NT2/D1 (cell line): ENCODE measurements at places on chromosomes 7 and 10.

DNA sequence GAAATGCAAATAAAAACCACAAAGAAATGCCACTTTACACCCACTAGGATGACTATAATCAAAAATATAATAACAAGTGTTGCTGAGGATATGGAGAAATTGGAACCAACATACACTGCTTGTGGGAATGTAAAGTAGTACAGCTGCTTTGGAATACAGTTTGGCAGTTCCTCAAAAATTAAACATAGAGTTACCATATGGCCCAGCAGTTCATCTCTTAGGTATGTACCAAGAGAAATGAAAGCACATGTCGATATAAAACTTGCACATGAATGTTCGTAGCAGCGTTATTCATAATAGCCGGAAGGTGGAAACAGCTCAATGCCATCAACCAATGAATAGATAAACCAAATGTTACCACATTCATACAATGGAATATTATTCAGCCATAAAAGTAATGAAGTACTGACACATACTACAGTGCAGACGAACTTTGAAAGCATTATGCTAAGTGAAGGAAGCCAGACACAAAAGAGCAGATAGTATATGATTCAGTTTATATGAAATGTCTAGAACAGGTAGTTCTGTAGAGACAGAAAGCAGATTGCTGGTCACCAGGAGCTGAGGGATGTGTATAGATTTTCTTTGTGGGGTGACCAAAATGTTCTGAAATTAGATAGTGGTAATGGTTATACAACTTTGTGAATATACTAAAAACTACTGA lies 12.4 kb downstream of the BCAP29 start:
- no peak for DNase-seq

DNA sequence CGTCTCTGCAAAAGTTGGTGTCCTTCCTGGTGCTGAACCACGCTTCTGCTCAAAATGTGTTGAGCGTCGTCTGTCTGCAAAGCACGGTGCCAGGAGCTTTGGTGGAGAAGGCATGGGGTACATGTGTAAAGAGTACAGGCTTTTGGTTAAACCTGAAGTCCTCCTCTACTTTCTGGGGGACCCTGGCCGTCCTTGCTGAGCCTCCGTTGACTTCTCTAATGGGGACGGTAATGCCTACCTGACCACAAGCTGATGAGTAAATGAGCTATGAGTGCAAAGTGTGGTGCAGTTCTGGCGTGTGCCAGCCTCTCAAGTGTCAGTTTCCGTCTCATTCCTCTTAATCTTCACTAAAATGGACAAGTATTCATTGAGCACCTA lies 527 bp upstream of the HERPUD2 start:
- DNase-seq: no peak

DNA sequence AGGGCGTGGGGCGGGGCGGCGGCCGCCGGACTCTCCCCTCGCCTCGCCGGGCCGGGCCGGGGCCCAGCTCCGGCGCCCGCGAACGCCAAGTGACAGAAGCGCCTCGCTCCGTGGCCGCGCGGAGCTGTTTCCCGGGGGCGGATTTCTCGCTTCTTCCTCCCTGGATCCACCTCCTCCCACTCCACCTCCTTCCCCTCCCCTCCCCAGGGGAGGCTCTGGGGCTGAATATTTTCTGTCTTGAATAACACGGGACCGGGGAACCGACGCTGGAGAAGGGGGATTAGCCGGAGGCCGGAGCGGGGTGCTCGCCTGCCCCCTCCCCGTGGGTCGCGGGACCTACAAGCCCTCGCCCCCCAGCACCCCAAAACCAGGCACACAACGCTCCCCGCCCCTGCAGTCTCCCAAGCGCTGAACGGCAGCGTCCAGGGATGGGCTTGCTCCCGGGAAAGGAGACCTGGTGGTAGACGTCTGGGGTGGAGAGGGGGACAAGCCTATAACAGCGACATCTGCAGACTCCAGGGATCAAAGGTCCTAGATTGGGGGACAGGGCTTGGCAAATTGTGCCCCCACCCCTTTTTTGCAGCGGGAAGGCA lies at the start of gene ARHGAP21:
ARHGAP21 (minus strand) TSS at position 100 of the 593 bp plus-strand sequence. CDS start 1,988 bp downstream, outside the sequence.
- no peak for DNase-seq

DNA sequence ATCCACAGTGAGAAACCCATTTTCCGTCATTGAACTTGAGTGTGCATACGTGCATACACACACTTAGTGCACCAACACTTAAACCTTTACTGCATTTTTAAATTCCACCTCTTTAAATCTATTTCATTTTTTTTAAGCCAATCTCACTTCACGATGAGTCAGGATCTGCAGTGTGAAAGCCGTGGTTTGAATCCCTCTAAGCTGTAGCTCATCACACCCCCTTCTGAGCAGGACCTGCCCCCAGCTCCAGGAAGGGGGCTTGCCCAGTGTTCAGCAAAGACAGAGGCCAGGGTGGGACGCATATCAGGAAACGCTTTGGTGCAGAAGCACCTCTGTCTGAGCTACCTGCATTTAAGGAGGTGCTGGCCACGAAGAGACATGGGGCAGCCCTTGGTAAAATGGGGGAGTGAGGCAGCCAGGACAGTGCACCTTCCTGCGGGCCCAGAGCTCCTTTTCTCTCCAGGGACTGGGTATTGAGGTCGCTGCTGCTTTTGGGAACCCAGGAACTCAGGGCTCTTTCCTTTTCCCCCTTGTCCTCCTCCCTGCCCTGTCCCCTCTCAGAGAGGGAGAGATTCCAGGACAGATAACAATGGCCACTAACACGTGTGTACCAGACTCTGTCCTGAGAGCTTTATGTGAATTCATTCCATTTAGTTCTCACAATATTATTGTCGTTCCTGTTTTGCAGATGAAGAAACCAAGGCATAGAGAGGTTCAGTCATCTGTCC lies 21.7 kb downstream of the ZNF316 start:
- no peak for DNase-seq

- DNase-seq: no peak
Measured at GRCh38 chr10:69335063-69335587, 56.8 kb downstream of the HK1 start.

DNA sequence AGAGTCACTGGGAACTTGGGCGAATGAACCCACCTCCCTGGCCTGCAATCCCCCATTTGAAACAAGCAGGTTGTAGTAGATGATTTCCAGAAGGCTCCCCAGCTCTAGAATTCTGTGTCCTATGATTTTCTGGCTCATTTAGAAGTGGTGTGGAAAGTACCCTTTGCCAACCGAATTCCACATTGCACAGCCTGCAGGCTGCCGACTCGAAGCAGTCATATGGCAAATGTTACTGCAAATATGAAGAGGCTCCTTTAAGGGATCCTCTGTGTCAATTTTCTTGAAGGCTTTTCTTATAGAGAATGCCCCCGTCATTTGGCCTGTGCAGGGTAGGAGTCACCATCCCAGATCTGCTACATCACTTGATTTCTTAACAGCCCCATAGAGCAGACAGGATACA lies 5.6 kb downstream of the PODXL start:
- DNase-seq: no peak

DNA sequence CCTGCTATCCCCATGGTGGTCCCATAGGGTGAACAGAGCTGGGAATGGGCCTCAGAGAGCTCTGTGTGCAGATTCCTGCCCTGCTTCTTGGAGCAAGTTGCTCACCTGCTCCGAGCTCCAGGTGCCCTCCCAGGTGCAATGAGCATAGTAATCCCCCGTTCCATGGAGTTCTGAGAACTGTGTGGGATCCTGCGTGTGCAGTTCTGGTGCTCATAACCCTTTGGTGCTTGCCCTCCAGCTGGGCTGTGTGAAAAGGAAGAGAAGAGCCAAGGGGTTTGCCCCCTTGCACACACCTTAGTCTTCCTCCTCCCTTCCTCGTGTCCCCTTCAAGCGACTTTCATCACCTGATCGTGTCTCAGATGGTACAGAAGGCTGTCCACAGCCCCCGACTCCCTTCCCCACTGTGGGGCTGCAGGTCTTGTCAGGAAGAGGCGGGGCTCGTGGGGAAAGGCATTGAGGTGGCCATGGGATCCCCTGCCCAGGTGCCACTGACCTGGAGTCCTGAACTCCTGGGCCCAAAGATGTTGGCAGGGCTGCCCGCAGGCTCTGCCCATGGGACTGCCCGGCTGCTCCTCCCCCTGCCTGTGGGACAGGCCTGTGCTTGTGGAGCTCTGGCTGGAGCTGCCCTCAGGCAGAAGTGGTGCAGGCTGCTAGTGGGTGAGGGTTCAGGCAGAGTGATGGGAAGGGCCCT lies 21.9 kb upstream of the ZNF488 start:
- no peak for DNase-seq

DNA sequence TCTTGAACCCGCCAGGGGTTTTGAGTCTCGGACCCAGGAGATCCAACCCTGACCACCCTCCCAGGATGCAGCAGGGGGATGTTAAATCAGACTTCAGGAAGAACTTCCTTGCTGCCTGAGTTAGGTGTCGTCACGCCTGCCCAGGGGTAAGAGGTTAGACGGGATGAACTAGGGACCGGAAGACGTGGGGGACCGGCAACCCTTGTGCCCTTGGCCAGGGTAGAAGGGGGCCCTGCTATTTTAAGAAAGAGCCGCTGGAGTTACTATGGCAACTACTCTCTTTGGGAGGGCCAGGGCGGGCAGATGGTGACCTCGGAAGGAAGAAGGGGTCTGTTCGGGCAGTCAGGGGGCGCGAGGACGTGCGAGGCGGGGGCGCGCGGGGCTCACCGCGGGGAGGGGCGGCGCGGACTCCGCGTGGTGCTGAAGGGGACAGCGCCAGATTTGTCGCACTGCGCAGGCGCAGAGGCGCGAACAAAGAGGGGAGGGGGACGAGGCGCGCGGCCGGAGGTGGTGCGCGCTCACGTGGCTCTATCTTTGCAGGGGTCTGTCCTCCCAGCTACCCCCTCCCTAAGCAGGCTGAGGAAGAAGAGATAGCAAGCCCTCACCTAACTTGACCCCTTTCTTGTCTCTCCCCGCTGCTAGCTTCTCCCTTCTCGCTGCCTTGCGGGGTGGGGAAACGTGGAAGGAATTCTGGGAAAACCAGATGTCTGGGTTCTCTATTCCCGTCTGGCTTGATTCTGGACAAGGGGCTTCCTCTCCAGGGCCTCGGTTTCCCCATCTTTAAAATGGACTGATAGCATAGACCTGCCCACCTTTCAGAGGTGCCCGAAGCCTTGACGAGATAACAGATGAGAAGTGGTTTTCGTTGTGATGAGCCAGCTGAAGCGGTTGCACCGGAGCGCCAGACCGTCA lies 940 bp upstream of the PSD start:
- no peak for DNase-seq

DNA sequence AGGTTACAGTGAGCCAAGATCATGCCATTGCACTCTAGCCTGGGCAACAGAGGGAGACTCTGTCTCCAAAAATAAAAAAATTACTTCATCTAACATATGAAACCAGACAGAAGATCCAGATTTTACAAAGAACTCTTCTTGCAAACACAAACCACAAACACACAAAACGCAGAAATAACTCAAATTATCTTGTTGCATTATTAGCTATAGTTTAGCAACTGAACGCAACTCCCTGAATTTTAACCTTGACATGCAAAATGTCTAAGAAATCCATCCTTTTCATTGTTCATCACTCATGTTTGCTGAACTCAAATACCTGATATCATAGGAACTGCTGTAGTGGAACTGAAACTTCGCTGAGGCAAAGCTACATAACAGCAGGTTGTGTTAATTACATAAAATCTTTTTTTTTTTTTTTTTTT lies 64.1 kb downstream of the MICU1 start:
- no peak for DNase-seq

DNA sequence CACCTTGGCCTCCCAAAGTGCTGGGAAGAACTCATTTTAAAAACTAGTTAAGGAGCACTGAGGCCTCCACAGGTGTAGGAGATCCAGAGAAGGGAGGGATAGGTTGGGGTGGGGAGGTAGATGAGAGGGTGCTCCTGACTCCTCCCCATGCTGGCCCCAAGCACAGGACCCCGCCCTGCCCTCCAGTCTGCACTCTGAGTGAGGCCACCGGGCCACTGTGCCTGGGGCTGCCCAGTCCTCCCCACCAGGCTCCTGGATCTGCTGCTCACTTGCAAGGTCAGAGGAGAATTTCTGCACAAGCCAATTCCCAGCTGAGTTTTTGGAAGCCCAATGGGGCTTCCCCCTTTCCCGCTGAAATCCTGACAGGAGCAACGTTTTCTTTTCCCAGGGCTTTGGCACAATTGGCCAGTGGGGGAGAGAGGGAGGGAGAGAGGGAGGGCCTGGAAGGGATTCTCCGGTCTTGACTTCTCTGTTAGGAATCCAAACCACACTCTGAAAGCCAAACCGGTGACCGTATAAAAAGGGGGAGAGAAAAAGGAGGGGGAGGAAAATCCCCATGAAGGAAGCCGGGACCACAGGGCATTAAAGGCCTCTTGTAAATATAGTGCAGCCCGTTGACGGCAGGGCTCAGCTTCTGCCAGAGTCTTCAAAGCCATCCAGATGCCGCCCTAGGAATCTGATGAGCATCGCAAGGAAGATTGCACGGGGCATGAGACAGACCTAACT lies 116.2 kb downstream of the SH3PXD2A start:
- peak; percentile 42 for DNase-seq

- no peak for DNase-seq
Measured at GRCh38 chr7:30133736-30134610, 813 bp upstream of the MTURN start.

GRCh38 chr7:21568762-21569161 lies 25.9 kb downstream of the DNAH11 start:
- no peak for DNase-seq

DNA sequence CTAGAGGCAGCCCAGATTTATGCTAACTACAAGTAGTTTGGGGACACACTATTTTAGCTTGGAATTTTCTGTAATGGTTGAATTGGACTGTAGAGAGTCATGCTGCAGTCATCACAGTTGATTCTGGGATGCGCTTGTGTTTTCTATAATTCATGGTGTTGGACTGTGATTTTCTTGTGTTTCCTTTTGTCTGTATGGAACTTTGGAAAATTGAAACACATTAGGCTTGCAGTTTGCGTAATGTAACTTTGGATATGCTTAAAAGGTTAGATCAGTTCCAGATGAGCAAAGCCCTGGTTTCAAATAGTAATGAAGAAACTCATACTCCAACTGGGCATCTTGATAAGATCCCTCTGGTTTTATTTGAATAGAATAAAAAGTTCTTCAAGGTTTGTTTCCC lies 502.2 kb downstream of the ARL4A start:
- no peak for DNase-seq

DNA sequence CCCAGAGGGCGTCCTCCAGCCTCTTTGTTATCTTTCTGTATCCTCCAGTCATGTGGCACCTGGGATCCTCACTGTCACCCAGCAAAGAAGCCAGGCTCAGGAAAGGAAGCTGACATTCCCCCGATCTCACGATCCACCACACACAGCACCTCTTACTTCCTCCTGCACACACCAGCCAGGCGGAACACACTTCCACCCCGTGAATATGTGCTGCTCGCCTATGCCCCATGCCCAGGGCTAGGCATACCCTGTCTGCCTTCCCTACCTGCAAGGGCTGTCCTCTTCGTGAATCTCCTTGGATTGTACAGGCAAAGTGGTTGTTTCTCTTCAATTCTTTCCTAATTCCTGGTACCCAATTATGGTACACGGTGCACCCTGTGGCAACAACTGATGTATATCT lies 191.0 kb downstream of the TNS3 start:
- DNase-seq: no peak

DNA sequence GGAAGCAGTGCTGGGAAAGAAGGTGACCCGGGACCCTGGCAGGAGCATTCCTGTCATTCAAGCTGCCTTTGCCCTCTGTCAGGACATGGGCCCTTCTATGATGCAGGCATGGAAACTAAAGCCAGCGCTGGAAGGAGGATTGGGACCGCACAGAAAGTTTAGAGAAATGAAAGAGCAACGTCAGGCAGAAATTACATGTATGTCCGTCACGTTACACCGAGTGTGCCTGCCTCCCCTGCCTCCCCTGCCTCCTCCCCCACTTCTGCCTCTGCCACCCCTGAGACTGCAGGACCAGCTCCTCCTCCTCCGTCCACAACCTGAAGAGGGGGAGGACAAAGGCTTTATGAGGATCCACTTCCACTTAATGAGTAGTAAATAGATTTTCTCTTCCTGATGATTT lies 13.9 kb upstream of the PWWP2B start:
- DNase-seq: no peak
